ENCODE measurements at places on chromosomes 5 and 9.

- no peak for DNase-seq
Measured at GRCh38 chr5:142253938-142254337, 70.9 kb downstream of the SPRY4 start.

- no peak for DNase-seq
Measured at GRCh38 chr5:154086146-154086545, 47.4 kb downstream of the MFAP3 start.

DNA sequence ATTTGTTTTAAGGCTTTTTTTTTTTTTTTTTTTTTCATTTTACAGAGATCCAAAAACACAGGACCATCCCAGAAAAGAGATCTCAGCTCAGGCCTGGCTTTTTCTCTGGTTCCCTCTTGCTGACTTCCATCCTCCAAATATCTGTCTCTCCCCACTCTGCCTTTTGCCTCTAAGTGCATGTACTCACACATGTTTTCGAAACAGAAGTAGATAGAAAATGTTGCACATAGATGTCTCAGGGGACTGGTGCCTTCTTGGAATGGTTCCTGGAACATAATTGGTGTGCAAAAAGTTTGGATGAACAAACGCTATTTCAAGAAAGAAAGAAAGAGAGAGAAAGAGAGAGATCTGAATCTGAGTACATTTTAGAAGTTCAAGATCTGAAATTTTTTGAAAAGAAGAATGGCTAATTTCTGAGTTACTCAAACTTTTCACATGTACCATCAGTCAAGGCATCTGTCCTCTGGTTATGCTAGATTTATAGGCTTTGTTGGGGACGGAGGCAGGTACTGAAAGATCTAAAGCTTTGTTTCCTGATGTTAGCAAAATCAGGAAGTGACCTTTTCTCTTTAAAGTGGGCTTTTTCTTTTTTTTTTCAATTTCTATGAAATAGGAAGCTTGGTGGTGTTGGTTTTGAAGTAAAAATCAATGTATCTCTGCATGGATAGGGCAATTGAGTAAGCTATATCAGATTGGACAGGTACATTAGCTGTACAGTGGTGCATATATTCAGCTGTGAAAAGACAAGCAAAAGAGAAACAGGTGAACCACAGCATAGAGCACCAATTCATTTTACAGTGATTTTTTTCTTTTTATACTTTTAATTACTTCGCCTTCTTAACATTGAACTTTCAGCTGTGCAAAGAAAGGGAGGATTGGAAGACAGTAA is 8.5 kb upstream of the TNFSF8 start:
- no peak for DNase-seq

- DNase-seq, result no peak
Measured at GRCh38 chr9:124808246-124808956, 31.5 kb downstream of the OLFML2A start.

DNA sequence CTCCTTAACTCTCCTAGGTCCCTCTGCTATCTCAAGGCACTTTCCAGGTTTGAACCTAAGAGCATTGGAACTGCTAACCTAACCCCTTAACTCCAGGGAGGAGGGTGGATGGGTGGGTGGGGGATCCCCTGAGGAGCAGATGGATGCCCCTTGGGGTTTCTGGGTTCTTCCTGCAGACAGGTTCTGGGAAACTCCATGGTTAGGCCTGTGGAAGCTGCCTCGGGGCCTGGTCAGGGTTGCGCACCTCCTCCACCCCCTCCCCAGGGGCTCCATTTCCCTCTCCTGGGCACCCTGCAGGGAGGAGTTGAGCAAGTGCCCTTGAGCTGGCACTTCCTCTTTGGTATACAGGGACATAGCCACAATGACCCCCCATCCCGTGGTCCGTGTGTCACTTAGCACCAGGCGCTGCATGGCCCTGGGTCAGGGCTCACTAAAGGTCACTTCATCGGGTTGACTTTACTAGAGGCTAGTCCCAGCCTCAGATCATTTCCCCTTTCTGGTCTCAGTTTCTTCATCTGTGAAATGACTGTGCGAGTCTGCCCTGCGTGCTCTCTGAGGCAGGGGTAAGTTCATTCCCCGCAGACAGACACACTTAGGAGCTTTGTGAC is 16.0 kb downstream of the CXXC5 start:
- no peak for DNase-seq

GRCh38 chr9:115746496-115746895 is 407.1 kb upstream of the PAPPA start:
- no peak for DNase-seq

- DNase-seq, result no peak
Measured at GRCh38 chr5:77993141-77993854, 217.2 kb upstream of the TBCA start.

- DNase-seq, result no peak
Measured at GRCh38 chr9:85020791-85021190, 351.3 kb downstream of the NTRK2 start.

DNA sequence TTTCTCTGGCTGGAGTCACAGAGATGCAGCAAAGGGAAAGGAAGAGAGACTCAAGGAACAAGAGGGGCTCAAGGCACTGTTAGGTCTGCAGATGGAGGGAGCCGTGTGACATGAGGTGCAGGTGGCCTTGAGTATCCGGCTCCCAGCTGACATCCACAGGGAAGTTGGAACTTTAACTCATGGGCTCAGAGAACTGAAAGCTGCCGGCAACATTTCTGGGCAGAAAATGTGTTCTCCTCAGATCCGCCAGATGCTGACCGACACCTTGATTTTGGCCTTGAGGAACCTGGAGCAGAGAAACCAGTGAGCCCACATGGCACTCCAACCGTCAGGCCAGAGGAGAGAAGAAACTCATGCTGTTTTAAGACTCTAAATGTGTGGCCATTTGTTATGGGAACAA is 258.1 kb upstream of the IRX2 start:
- no peak for DNase-seq

- DNase-seq, result no peak
Measured at GRCh38 chr5:106545325-106545724, 1125.4 kb downstream of the EFNA5 start.

GRCh38 chr5:83785176-83785668 is 64.6 kb upstream of the HAPLN1 start:
- DNase-seq, result no peak

- no peak for DNase-seq
Measured at GRCh38 chr9:136100700-136101614, 5.9 kb upstream of the NACC2 start.

GRCh38 chr5:73472116-73472515 is 23.5 kb upstream of the FOXD1 start:
- DNase-seq, result no peak

- no peak for DNase-seq
Measured at GRCh38 chr5:167511-167910, 23.8 kb upstream of the LRRC14B start.

- no peak for DNase-seq
Measured at GRCh38 chr5:9166202-9167112, 379.4 kb downstream of the SEMA5A start.

GRCh38 chr9:112072721-112073638 is 102.1 kb downstream of the SUSD1 start:
- DNase-seq, result no peak

GRCh38 chr9:91496351-91496750 is 72.7 kb upstream of the NFIL3 start:
- no peak for DNase-seq

GRCh38 chr9:37324691-37325490 is 97.6 kb upstream of the GRHPR start:
- DNase-seq, result no peak

GRCh38 chr9:122340161-122340560 is 30.7 kb upstream of the PTGS1 start:
- DNase-seq, result no peak

DNA sequence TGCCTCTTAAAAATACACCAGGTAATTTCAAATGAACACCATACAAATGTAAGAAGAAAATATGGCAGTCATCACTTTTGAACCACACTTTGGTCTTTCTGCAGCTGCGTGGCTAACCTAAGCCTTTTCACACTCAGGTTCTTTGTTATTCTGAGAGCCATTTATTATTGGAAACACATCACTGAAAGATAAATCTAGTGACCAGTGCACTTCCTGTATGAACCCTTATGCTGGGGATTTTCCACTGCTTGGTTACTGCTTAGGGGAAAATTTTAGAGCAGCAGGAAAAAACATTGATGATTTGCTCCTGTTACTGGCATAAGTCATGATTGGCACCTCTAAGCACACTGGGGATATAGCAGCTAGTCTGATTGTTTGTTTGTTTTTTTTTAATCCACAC is 58.6 kb upstream of the RANBP3L start:
- DNase-seq, result no peak

DNA sequence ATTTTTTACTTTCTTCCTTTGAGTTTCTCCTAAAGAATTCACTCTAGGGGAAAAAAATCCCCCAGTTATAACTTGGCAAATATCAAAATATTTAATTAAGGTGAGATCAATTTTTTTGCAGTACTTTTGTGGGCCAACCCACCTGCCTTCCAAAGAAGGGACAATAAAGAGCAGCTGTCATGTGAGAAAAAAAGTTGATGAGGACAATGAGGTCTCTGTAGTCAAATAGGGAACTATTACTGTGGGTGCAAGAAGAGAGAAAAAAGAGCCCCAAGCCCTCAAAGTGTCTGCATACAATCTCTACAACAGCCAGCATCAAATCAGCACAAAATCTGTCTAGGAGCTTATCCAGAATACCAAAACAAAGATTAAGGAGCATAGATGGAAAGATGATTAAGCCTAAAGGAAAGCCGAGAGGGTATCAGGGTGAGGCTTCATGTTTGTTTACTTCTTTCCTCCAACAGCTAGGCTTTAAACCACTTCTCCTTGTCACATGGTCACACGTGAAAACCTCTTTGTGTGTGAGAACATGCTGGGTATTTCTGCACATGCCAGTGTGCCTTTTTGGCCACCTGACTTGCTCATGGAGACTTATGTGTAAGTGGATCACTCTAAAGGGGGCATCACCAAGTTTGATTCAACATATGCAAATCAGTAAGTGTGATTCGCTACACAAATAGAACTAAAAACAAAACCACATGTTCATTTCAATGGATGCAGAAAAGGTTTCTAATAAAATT is 19.2 kb upstream of the FYB1 start:
- DNase-seq, result no peak

DNA sequence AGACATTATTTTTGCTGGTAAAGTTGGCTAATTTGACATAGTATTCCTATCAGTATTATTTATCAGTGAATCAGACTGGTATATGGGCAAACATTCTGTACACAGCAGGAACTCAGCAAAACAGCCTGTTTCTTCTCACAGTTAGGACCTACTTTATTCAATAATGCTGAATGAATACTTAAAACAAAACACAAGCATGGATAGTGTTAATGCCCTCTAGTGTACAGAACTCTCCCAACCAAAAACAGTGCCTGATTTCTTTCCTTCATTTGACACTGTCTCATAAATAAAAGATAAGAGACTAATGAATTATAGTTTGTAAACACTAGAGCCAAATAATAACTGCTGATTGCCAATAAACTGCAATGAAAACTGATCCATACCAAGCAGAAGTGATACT is 1113.3 kb downstream of the PTPRD start:
- no peak for DNase-seq

GRCh38 chr9:120941046-120941770 is 14.6 kb upstream of the TRAF1 start:
- no peak for DNase-seq

GRCh38 chr5:54457094-54457862 is 1.8 kb downstream of the HSPB3 start:
- no peak for DNase-seq

DNA sequence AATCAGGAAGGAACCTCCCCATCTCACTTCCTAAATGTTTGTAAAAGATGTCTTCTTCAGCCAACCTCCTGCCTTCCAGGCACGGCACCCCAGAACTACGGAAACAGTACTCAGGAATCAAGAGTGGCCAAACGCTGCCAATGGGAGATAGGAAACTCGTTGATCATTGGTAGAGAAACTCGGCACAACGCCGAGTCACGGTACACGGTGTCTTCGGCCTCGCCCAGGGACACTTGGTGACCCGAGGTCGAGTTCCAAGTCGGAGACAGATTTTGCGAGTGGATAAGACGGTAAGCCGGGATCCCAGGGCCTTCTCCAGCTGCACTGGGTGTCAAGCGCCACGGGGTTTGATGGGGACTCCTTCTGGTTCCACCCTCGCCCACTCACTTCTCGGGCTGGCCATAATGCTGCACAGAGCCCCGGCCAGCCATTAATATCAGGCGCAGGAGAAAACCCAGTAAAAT is 343 bp downstream of the KIAA0825 start:
- no peak for DNase-seq

DNA sequence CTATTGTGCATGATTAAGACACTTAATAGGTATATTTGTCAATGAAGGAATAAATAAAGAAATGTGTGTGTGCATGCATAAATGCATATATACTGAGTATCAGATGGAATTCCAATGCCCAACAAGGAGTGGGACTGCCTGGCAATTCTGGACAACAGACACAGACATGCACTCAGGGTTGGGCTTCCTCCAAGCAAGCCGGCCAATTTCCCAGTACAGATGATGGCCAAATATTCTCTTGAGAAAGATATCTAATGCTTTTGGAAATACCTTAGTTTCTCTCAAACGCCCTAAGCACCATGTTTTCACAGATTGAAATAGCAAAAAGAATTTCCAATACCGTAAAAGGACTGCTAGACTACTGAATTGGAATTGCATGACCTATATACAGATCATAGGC is 11.1 kb downstream of the FTMT start:
- no peak for DNase-seq

- DNase-seq, result no peak
Measured at GRCh38 chr9:29228558-29228957, 1655.3 kb upstream of the C9orf72 start.

- no peak for DNase-seq
Measured at GRCh38 chr9:133224762-133225161, 15.7 kb upstream of the OBP2B start.

- DNase-seq, result no peak
Measured at GRCh38 chr5:80917631-80918030, 42.5 kb upstream of the RASGRF2 start.

- no peak for DNase-seq
Measured at GRCh38 chr5:67089200-67089725, 107.3 kb downstream of the CD180 start.

DNA sequence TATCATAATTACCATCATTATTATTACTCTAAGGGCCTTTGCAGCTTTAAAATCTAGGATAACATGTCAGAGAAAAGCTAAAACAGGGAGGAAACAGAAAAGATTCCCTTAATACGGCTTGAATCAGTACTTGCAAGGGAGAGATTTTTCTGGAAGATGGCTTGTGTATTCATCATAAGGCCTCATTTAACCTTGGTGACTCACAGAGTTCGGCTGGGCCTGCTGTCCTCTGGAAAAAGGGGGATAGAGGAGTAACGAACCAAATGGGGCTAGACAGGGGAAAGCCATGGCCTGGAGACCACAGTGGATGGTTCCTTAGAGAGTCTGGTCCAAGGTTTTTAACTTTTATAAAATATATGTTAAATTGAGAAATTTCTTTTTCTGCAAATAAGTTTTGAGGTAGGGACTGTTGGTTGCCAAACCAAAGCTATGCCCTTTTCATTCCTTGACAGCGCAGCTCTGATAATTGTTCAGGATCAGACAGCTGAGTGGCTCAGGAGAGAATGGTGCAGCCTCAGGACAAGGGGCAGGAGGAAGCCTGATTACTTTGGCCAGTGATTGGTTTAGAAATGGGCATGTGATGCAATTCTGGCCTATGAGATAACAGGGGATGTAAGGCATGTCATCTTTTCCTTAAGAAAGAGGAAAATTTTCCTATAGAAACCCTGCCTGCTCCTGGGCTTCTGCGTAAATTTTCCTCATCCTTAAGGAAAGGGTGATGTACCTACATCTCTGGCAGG is 25.6 kb upstream of the GSN start:
- DNase-seq, result no peak
